ENCODE measurements at places on chromosomes 6 and 20.

GRCh38 chr6:148952147-148953035 is 205.6 kb downstream of the UST start:
- DNase-seq: no peak

GRCh38 chr6:167998215-167998614 is 744 bp downstream of the KIF25 start:
- DNase-seq: no peak

DNA sequence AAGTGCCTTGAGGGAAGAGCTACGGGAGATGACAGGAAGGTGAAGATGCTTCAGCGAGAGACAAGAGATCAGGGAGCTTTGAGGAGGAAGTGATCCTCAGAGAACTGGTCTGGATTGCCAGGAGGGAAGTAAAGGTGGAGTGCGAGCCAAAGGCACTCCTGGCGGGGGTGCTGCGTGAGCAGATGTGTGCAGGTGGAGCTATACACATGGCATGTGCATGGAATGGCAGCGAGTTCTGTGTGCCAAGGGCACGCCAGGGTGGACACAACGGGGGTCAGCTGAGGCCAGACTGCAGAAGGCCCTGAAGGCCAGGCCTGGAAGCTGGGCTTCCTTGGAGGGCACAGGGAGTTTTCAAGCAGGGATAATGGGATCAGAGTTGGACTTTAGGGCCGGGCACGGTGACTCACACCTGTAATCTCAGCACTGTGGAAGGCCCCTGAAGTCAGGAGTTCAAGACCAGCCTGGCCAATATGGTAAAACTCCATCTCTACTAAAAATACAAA is 6.2 kb downstream of the PXMP4 start:
- no peak for DNase-seq

- DNase-seq: peak; percentile 76
Measured at GRCh38 chr20:1761116-1761515, 103.5 kb upstream of the SIRPG start.

DNA sequence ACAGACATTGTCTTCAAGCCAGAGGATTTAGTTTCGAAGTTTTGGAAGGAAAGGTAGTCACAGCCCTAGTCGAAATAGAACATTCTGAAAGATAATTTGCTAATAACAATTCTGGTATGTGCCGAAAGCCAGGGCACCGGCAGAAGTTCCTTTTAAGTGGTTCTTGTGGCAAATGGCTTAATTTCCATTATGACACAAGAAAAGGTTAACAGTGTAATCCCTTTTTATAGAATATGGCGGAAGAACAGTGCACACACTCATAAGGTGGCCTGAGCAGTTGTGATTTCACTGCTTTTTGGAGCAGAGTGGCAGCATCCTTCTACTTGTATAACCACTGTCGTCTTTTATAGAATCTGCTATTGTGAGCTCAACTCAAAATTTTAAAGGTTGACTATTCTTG is 152.4 kb downstream of the SASH1 start:
- no peak for DNase-seq

DNA sequence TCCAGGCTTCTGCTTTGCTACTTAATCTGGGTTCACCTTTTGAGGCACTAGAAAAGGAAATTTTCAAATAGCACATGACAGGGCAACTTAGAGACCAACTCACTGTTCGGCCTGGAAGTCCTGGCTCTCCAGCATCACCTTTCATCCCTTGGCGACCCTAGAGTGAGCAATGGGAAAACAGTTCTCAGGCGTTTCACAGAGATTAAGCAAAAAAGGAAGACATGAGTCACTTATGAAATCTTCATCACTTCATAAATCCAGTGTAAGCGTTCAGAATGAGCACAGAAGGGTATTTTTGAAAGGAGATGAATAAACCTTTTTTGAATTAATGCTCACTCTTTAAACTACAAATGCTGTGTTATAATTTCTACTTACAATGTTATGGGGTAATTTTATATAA is 104.0 kb downstream of the COL12A1 start:
- DNase-seq: peak; percentile 92

DNA sequence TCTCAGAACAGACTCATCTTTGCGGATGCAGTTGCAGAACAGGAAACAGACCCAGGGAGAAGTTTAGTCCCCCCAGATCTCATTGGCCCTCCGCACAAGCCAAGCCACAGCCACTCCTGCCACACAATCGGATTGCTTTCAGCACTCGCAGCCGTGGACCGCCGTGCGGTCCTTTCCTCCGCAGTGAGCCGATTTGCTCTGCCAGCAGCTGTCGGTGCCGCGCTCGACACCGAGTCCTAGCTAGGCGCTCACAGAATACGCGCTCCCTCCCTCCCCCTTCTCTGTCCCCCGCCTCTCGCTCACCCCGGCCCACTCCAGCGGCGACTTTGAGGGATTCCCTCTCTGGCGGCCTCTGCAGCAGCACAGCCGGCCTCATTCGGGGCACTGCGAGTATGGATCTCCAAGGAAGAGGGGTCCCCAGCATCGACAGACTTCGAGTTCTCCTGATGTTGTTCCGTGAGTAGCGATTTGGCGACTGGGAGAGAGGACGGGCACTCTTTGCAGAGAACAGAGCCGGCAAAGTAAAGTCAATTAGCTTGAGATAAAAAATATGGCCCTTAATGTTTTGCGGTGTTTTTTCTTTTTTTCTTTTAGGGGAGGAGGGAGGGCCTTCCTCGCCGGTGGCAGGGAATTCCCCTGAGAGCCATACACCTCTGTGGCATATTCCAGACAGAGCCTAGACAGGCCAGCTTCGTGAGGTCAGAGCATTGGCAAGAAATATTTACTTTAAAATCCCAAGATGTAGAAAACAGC is at the start of gene LAMP5:
LAMP5 (plus strand) TSS at position 130 of the 753 bp plus-strand sequence; CDS start at position 393, 263 bp downstream.
- peak; percentile 16 for DNase-seq

DNA sequence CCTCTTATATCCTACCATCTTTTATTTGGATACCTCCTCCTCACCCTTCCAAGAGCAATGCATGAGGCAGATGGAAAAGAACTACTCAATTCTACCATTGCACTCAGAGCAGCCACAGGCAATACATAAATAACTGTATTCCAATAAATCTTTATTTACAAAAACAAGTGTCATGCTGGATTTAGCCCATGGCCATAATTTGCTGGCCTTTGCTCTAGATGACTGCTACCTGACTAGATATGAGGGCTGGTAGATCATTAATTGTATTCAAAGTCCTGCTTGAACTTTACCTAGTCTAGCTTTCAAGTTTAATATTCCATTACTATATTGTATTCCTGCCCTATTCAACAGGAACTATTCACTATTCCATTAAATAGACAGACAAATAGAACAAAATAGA is 37.1 kb downstream of the AFG1L start:
- DNase-seq: no peak

DNA sequence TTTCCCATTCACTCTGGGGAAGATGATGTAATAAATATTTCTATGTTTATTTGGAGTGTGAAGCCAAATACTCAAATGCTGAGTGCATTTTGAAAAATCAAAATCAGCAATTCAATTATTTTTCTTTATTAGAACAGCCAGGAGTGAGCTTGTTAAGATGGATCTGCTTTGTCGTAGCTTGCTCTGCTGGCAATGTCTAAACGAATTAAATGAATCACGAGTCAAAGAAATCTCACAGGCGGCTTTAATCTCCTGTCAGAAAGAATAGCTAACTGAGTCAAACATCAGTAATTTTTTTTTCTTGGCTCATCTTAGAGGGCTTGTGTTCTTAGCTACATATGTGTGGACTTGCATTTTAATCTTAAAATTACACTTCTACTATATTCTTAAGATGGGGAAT is 100.2 kb upstream of the HMGN3 start:
- no peak for DNase-seq

DNA sequence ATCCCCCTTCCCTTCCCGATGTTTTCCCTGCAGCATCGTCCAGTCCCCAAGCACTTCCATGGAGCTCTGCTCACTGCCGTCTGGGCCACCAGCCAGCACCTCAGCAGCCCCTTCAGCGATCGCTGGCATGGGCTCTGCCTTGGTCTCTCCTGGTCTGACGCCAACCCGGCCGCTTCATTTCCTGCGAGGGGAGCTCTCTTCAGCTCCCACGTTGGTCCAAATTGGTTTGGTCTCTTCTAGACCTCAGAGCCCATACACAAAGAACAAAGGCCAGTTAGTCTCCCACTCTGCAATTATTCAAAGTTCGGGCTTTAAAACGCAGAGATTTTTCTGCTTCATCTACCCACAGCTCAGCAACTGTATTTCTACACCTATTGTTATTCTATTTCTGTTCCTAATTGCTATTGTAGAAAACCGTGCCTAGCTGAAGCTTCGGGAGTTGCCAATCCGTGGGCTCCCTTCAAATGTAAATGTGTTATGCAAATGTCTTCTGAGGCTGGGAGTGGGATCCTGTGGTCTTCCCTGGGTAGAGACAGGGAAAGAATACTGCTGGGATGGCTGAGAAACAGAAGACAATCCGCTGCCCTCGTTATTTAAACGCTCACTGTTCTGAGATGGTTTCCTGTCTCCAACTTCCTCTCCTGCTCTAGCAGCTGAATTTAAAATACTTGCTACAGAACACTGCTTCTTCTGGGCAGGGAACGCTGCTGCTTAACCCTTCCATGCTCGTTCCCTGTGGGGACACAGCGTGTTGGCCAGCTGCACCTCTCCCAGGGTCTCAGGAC is 154.2 kb upstream of the QKI start:
- peak; percentile 9 for DNase-seq

GRCh38 chr6:66184091-66184490 is 477.1 kb upstream of the EYS start:
- DNase-seq: no peak

DNA sequence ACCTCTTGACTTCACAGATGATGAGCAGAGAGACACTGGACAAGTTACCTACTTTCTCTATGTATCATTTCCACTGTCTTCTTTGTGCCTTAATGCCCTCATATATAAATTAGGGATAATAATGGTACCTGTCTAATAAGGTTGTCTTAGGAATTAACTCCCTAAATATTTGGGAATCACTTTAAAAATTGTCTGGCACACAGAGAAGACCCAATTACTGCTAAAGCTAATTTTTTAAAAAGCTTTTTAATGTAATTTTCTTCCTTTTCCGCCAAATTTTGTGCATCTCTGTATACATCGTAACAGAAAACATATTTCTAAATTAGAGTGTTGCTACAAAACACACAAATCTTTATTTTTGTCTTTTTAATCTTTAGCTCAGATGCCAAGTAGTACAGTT is 816.8 kb upstream of the ADGRB3 start:
- no peak for DNase-seq

DNA sequence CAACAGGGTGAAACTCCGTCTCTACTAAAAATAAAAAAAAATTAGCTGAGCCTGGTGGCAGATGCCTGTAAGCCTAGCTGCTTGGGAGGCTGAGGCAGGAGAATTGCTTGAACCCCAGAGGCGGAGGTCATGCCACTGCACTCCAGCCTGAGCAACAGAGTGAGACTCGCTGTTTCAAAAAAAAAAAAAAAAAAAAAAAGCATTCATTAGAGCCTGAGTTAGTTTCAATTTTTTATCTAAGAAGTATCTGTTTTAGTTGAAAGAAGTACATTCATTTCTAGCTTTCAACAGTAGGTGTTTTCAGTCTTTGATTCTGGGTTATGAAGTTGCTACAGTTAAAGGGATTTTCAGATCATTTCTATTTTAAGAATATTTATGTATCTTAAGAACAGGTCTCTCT is 42.2 kb downstream of the ZNF292 start:
- DNase-seq: no peak

DNA sequence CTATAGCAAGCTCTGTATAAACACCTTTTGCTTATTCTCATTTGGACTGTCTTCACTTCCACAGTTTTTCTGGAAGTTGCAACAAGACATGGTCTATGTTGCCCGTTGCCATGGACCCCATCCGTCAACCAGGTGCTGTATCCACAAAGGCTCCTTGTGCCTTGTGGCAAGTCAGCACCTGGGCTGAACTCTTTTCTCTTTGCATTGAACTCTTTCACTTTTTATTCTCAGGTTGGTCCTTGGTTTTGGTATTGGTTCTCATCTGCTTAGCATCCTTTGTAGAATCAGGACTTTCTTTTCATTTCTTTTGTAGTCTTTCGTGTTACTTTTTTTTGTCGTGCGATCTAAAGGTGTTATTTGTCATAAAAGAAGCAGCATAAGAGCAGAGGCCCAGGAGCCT is 5.0 kb upstream of the GSTA1 start:
- DNase-seq: no peak

DNA sequence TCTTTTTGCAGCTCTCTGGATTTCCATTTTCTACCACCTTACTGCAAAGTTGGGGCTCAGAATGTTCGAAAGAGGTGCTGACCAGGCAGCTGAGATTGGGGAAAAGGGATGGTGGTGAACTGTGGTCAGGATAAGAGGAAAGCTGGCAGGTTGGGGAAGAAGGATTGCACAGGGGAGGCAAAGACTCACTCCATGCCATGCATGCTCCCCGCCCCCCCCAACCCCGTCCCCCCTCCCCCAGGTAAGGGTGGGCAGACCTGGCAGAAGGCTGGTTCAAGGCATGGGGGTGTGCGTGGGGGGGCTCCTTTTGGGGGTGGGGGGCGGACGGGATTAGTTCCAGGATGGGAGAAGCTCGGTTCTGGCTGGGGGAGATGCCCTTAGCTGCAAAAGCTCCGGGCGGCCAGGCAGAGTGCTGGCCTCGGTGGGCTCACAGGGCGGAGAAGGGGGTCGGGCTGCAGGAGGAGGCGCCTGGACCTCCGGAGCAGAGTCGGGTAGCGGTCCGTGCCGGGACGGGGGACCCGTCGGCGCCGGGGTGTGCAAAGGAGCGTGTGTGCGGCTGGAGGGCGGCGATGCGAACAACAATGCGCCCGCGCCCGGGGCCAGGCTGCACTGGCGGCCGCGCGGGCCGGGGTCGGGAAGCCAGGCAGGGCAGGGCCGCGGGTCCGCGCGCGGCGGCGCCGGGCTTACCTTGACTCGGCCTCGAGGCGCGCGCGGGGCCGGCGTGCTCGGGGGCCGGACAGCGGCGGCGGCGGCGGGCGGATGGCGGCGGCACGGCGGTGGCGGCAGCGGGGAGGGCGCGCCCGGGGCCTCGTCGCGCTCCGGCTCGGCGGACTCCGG is 880 bp downstream of the ADNP start:
- peak; percentile 36 for DNase-seq

- DNase-seq: no peak
Measured at GRCh38 chr20:57831993-57832585, 122.3 kb upstream of the PMEPA1 start.

- DNase-seq: peak; percentile 82
Measured at GRCh38 chr6:31736021-31736767, at the start of gene CLIC1. Gene CLIC1 (minus strand): TSS chr6:31736530. CDS start chr6:31736300, 230 bp downstream.

GRCh38 chr6:36114798-36115408 is 15.4 kb upstream of the MAPK13 start:
- no peak for DNase-seq

- DNase-seq: no peak
Measured at GRCh38 chr6:1296542-1296941, 15.4 kb upstream of the FOXQ1 start.

DNA sequence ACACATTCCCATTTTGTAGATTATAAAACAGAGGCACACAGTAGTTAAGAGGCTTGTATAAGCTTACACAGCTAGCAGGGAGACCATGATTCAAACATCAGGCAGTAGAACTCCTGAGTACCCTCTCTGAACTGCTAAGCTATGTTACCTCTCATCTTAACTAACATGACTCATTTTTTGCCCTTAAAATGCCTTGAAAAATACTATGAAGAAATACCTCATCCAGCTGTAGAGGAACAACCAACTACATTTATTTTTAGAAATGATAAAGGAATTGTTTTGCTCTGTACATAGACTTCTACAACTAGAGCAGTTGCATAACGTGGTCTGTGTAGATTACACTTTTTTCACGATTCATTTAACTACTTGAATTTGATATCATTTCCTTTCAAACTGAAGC is 102.1 kb downstream of the FLRT3 start:
- DNase-seq: no peak
